ENCODE measurements at places on chromosomes 7 and 10.

DNA sequence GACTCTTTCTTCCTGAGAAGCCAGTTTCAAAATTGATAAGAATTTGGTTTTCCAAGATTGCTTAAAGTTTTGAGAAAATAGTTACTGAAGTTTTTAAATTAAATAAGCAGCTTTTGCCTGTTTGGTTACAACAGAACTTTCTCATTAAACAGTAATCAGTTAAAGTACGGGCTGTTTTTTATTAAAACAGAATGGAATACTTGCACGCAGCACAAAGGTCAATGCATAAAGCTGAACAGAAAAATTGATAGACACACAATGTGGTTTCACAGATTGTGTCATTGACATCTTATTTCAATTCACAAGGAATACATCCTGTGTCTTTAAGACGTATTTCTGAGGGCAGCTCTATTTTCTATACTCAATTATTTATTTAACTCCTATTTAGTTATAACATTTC, 192.2 kb downstream of the PRKG1 start:
- DNase-seq = no peak

DNA sequence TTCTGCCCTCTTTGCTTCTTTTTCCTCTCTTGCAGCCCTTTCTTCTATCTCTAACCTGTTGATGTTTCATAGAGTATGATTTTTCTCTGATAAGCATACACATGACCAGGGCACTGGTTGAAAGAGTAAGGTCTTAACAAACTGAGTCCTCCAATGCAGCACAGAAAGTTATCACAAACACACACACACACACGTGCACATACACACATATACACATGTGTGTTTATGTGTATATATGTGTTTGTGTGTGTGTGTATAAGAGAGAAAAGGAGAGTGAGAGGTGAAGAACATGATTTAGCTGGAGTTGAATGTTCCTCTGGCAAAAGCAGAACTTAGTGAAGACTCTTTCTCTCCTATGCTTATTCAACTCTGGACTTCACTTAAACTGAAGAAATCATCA, 130.0 kb downstream of the KLF6 start:
- no peak for DNase-seq

- DNase-seq = no peak
These were observed 30.8 kb downstream of the ZNF438 start for GRCh38 chr10:31000867-31001266.

GRCh38 chr10:27450225-27450624, 53.9 kb upstream of the RAB18 start:
- DNase-seq = no peak

- peak; percentile 4 for DNase-seq
These were observed 338.7 kb downstream of the DNAJB6 start for GRCh38 chr7:157675427-157675927.

GRCh38 chr10:126135177-126135576, 238.8 kb downstream of the FANK1 start:
- no peak for DNase-seq

DNA sequence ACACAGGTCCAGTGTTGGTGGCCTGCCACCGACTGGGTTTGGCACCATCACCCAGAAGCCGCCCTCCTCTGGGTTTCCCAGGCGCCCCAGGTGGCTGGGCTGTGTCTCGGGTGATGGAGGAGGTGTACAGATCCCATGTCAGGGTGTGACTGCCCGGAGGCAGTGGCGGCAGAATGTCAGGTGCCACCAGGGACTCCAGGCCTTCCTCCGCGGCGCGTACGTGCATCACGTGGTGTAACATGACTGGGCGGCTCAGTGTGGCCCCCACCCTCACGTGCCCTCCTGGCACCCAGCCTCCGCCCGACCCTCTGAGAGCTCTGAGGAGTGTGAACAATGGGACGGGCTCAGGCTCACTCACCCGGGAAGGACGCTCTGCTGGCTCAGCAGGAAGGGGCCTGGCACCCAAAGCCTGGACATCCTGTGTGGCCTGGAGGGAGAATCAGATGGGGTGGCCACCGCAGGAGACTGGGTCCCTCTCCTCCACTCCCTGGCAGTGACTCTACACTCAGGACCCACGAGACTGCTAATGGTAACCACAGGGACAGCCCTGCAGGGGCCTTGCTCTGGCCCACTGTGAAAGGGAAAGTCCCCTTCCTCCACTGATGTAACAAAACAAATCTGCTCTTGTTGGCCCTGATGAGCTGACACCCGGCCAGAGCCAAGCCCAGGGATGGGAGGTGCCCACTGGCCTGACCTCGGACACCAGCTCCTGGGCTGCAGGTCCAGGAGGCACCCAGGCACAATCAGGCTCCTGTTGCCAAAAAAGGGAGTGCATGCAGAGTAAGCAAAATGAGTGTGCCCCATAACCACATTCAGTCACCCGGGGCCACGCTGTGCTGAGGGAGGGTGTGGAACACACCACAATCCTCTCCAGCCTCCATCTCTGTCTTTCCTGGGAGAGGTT, 164.8 kb downstream of the PRKAG2 start:
- no peak for DNase-seq

GRCh38 chr7:99036546-99037111, 107.3 kb downstream of the SMURF1 start:
- no peak for DNase-seq

GRCh38 chr7:50330696-50331095, 26.2 kb downstream of the IKZF1 start:
- no peak for DNase-seq

GRCh38 chr10:129501652-129502436, 34.8 kb downstream of the MGMT start:
- no peak for DNase-seq

GRCh38 chr7:109844362-109844761, 1246.6 kb upstream of the LRRN3 start:
- DNase-seq = no peak

DNA sequence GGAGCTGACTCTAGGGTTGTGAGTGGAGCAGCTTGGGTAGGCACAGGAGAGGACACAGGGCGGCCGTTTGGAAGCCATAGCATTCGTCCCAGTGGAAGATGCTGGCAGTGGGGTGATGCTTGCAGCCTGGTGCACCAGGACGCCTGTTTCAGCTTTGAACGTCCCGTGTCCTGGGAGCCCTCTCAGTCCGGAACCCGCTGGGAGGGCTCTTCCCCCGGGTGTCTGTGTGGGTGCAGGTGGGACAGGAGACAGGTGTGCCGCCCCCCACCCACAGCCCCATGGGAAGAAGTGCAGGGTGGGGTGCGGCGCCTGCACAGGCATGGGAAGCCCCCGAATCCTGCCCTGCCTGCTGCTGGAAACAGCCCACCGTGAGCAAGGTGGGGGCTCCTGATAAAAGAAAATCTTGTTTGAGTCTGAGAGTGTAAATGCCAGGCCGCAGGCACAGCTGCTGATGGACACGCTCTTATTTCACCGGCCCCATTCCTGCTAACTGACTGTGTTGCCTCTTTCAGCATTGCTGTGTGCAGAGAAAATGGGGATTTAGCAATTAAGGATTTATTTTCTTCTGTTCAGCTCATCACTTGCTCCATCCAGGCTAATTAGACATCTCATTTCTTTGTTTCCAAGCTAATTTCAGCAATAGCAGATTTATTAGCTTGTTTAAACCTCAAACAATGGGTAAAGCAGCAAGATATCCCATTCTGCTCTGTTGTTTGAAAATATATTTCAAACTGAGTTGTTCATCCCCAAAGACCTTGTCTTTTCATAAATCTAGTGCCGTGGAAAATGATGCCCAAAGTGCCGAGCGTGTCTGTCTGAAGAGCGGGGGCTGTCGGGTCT, 54.9 kb upstream of the DPYSL4 start:
- DNase-seq = peak; percentile 16

GRCh38 chr7:15326044-15326644, 235.7 kb downstream of the AGMO start:
- no peak for DNase-seq

GRCh38 chr10:16986406-16987205, 143.0 kb downstream of the CUBN start:
- DNase-seq = peak; percentile 66

- peak; percentile 9 for DNase-seq
These were observed 2.0 kb downstream of the CALML3 start for GRCh38 chr10:5526691-5527331.

GRCh38 chr7:85070967-85071628, 115.8 kb downstream of the SEMA3D start:
- DNase-seq = no peak

DNA sequence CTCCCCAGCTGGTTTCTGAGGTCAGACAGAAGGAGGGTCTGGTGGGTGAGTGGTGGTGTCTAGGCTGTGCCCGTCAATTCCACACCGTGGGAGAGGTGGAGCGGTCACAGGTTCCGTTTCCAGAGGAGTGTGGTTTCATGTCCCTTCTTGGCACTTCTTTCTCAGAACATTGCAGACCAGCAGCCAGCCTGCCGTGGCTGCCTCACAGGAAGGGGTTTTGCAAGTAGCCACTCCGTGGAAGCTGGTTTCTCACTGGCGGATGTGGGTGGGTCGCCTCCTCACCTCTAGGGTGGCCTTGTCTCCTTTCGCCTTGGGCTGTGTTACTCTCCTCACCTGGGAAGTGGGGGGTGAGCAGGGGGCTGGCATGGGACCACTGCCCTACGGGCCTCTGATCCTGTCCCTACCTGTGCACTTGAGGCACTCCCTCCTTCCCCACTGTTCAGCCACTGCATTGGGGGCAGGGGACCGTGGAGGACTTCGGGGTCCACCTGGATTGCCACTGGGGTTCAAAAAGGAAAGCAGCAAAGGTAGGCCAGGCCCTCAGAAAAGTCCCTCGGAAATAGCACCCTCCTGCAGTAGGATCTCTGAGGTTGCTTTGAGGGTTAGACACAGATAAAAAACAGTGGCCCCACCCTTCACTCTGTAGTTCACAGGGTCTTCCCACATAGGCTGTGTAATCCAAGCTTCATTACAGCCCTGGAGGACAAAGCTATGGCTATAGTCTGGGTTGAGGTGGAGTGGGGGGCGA, 33.9 kb downstream of the TSPAN14 start:
- DNase-seq = no peak
